ENCODE measurements at places on chromosomes 2 and 18. TPM values are rescaled to one million over a fixed set of nuclear protein-coding genes. Genes with fewer than 3 reads are reported as not detected.

CACNB4 gene
- 0.14 TPM for total RNA-seq

TSPYL6 gene
- not detected for total RNA-seq

SERPINB10 gene
- total RNA-seq = 0.14 TPM

PARD6G gene
- total RNA-seq = 0.41 TPM

FHL2 gene
- total RNA-seq = 3.4 TPM

DNA sequence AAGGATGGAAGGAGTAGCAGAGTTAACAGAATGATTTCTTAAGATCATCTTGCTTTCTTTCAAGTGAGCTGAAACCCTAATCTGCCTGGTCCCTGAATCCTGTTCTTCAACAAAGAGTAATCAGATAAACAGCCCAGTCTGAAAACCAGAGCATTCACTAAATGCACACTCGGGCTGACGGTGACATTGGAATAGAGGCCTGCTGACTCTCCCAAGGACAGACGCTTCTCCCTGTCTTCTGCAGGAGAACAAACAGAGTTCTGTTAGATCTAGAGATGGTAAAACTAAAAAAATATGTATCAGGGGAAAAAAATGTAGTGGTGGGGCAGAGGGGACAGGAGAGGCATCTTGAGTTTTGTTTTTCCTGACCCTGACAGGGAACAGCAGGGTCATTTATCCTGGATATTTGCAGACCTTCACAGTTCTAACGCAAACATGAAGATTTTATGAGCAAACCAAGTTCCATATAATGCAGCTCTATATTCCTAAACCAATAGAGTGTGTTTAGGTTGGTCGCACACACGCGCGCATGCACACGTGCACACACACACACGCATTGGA is 7.3 kb downstream of the MATN3 start:
- H3K27ac ChIP-seq = no peak overlapping the region
- DNase-seq = no peak
- H3K4me1 ChIP-seq = no peaks in the 10 kb centered on the region
- H3K27me3 ChIP-seq = peaks cover 38% of the 10 kb centered on the region
- H3K4me3 ChIP-seq = no peak overlapping the region

DNA sequence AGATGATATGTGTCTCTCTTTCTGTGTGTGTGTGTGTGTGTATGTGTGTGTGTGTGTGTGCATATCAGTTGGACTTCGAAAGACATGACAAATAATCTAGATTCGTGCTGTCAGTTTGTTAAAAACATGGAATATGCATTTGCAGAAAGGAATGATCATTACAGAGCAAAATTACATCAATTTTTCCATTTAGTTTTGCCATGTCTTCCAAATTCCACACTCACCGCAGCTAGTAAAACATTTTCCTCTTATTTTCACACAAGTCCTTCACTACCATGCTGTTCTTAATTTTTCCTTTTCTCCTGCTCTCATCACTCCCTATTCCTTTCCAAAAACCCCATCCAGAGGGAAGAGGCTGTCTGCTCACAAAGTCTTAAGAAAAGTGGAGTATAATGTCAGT is 1191.4 kb upstream of the SLC39A10 start:
- no peak for DNase-seq
- no peak overlapping the region for H3K27ac ChIP-seq
- no peaks in the 10 kb centered on the region for H3K27me3 ChIP-seq
- H3K36me3 ChIP-seq = no peaks in the 10 kb centered on the region
- H3K4me1 ChIP-seq = no peaks in the 10 kb centered on the region

- H3K4me1 ChIP-seq = no peaks in the 10 kb centered on the region
- no peaks in the 10 kb centered on the region for H3K36me3 ChIP-seq
- DNase-seq = no peak
Measured at GRCh38 chr2:46134531-46135227, 162.5 kb upstream of the EPAS1 start.

- peaks cover 2% of the 10 kb centered on the region for H3K36me3 ChIP-seq
- no peak overlapping the region for H3K27ac ChIP-seq
- H3K27me3 ChIP-seq = no peaks in the 10 kb centered on the region
- no peak overlapping the region for H3K4me3 ChIP-seq
Measured at GRCh38 chr2:205056151-205056561, 510.9 kb downstream of the PARD3B start.

DNA sequence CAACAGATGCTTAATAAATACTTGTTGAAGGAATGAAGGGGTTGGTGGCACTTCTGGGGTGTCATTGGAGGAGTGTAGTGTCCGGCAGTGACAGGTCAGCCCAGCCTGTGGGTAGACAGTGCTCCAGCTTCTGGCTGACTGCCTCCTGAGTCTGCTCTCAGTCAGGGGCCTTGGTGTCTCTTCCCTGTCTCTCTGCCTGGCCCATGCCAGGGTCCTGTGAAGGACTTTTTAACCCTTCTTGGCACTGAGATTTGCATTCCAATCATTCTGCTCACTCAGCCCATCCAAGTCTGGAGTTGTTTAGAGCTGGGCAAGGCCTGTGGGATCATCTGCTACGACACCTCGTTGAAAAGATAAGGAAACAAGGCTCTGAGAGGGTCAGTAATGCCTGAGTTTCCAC is 1.4 kb upstream of the KCNK3 start:
- no peaks in the 10 kb centered on the region for H3K36me3 ChIP-seq
- no peak for DNase-seq
- H3K27me3 ChIP-seq = peaks cover 70% of the 10 kb centered on the region
- peaks cover 2% of the 10 kb centered on the region for H3K4me1 ChIP-seq
- H3K4me3 ChIP-seq = no peak overlapping the region
- H3K27ac ChIP-seq = no peak overlapping the region

DNA sequence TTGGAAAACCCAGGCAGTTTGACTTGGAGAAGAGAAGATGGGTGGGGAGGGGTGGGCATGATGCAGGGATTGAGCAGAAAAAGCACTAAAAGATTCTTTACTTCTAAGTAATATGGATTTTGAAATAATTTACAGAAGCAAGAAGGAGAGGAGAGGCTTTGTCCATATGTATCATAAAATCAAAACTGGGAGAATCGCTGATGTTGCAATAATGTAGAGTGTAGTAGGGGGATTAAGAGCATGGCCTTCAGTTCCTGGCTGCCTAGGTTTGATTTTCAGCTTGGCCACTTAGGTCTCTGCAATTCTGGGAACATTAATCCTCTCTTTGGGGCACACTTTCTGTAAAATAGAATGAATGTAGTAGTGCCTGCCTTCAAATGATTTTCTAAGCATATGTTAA is 1760.4 kb upstream of the CELF4 start:
- H3K27me3 ChIP-seq = no peaks in the 10 kb centered on the region
- H3K4me1 ChIP-seq = no peaks in the 10 kb centered on the region
- DNase-seq = no peak
- H3K36me3 ChIP-seq = no peaks in the 10 kb centered on the region

DNA sequence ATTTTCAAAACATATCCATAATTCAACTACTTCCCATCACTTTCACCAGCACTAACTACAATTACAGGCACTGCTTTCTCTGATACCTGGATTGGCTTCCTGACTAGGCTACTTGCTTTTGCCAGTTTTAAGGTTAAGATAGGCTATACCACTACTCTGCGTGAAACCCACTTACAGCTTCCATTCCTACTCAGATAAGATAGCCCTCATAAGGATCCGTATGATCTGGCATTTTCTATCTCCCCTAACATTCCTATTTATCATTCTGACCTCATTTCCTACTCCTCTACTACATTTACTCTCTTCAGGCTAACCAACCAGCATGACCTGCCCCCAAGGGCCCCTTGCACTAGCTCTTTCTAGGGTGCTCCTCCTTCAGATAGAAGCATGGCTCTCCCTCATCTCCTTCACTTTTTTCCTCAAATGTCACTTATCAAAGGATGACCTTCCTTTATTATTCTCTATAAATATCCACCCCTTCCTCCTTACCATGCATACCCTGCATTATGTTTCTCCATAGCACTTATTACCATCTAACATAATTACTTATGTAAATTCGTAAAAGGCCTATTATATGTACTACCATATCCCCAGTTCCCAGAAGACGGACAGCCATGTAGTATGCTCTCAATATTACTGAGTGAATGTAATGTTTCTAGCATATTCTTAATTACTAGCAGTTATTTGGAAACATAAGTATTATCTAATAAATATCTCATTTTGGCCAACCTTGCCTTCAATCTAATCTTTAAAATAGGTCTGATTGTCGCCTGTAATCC is 4.4 kb downstream of the TIA1 start:
- H3K36me3 ChIP-seq = peaks cover 33% of the 10 kb centered on the region
- no peak overlapping the region for H3K4me3 ChIP-seq
- peaks cover 49% of the 10 kb centered on the region for H3K4me1 ChIP-seq
- H3K27me3 ChIP-seq = no peaks in the 10 kb centered on the region
- no peak for DNase-seq
- H3K27ac ChIP-seq = no peak overlapping the region

GRCh38 chr2:12678186-12678585 is 38.5 kb upstream of the TRIB2 start:
- no peak overlapping the region for H3K27ac ChIP-seq
- H3K4me1 ChIP-seq = no peaks in the 10 kb centered on the region
- no peak overlapping the region for H3K4me3 ChIP-seq
- H3K36me3 ChIP-seq = no peaks in the 10 kb centered on the region
- no peaks in the 10 kb centered on the region for H3K27me3 ChIP-seq
